ENCODE measurements at places on chromosomes 6 and 20.

GRCh38 chr6:6470123-6470522 lies 118.4 kb upstream of the LY86 start:
- no peak for DNase-seq

DNA sequence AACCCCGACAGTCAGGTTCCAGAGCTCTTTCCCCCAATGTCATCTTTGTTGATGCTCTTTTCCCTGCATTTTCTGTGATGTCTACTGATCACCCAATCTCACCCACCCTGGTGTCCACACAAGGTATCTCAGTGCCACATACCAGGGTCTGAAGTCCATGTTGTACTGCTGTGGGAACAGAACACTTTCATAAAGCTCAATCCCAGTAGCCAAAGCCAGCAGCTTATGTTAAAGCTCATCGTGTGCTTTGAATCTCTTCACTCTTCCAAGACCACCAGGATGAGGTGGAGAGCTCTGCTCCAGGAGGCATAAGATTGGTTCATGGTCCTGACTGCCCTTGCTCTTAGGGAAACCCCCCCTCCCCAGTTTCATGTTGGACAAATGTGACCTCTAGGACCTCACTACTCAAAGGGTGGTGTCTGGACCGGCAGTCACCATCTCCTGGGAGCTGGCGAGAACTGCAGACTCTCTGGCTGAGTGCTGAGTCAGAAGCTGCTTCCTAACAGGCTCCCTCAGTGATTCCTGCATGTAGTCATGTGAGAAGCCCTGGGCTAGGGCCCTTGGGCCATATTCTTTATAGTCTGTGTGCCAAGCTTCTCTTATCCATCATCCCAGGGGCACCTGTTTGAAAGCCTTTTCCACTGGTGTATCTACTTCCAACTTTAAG lies 13.4 kb upstream of the CPNE5 start:
- no peak for DNase-seq

- DNase-seq, result no peak
Measured at GRCh38 chr6:169778646-169779045, 27.2 kb downstream of the ERMARD start.

- no peak for DNase-seq
Measured at GRCh38 chr20:49636447-49636846, 68.5 kb upstream of the PTGIS start.

DNA sequence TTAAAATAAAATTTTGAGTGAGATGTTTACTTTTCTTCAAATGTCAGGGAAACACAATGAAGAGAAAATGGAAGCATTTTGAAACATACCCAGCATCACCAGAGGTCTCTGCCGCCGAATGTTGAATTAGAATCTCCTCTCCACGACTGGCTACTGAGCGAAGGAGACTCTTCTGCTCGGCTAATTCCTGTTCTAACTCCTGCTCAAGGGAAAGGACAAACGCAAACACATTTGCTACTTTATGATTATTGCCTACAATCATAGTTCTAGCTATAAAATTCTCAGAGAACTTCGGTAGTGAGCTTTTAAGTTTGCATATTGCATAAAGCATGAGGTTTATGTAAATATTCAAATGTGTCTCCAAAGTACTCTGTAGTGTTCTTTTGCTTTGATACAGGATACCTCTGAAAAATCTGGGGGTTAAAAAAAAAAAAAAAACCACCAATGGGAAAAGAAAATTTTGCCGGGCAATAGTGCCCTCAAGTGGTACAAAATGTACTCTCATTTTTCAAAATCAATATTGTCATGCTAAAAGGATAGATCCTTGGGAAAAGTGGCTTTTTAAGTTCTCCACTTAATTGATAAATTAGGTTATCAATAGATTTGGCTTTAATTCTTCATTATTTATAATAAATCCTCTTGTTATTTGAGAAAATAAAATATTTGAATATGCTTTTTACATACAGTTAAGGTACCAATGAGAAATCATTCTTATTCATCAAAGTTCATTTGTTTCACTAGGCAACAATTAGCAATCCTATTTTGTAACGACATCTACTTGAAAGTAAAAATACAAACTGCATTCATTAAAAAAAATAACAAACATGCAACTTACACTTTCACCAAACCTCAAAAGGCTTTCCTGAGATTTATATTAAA lies 369.0 kb downstream of the SYNE1 start:
- no peak for DNase-seq

- DNase-seq, result no peak
Measured at GRCh38 chr6:20840675-20841074, 306.4 kb downstream of the CDKAL1 start.

GRCh38 chr6:5606546-5606945 lies 345.2 kb downstream of the FARS2 start:
- no peak for DNase-seq

DNA sequence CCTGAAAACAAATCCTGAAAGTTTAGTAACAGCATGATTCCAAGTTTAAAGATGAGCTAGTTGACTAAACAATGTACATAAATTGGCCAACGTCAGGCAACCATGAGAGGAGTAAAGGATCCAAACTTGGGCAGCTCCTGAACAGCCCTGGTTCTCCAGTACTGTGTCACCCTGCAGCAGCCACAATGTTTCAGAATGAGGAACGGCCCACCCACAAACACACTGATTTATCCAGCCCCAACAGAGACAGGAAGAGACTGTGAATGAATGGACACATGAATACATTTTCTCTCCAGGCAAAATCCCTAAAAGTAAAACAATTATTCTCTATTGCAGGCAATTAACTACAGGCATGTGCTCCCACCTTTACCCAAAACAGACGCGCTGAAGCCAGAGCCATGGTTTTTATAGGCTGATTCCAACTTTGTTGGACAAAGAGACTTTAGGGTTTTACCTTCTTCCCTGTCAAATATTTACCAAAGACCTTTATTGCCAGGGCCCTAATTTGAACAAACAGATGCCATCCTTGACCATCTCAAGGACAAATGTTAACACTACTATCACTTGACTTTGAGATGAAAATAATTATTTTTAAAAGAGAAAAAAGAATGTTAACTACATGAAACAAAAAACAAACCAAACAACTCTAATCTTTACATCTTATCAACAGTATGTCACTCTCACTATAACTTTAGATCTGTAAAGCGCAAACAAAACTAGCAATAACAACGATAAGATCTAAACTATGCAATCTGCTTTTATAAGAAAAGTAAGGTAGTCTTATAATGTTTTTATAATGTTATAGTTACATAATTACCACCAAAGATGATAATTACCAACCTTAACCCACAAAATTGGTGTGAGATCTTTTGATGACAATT lies 22.9 kb downstream of the CNKSR3 start:
- no peak for DNase-seq
